ENCODE measurements at places on chromosomes 2 and 18.

DNA sequence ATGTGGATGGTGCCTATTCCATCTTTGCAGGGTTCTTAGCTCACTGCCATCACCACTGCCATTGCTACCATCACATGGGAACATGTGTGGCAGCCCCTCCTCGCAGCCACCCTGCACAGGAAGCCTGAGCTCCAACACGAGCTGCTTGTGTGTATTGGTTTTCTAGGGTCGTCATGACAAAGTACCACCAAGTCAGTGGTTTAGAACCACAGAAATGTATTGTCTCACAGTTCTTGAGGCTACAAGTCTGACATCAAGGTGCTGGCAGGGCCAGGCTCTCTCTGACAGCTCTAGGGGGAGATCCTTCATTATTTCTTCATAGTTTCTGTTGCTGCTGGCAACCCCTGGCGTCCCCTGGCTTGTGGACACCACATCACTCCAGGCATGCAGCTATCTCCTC, 10.3 kb upstream of the IL1R2 start:
- no peak for DNase-seq

DNA sequence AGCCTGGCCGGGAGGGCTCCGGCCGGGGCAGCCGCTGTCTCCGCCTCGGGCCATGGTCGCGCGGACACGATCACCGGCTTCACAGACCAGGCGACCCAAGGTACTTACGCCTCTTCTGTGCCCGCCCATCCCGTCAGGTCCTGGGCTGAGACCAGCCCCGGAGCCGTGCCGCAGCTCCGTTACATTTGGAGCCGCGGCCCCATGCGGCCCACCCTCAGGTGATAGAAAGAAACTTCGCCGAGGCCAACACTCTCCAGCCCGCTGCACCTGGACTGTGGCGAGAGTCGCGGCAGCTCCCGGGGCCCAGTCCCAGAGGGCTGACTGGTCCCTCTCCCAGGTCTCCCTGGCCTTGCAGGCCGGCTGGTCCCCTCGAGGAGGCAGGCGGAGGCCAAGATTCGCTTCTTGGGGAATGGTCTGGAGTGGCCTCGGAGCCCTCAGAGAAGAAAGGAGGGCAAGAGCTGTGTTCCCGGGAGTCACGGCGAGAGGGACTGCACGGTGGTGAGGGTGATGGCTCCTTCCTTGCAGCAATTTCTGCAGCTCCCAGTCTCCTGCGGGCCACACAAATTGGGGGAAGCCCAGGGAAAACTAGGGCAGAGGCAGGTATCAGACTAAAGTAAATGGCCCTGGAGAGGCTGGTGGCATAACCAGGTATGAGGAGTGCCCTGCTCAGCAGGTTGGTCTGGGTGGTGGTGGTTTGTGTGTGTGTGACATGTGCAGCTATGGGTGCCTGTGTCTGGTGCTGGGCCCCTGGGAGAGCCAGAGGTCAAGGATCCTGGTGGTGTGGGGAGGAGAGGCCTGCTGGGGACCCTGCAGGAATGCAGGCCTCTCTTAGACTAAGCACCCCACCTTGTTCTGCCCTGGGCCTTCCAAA, 822 bp downstream of the GDF7 start:
- no peak for DNase-seq

- DNase-seq: no peak
These were observed 183.1 kb upstream of the ARL4C start for GRCh38 chr2:234679741-234680687.

GRCh38 chr2:55175254-55176093, 56.6 kb downstream of the CLHC1 start:
- no peak for DNase-seq

DNA sequence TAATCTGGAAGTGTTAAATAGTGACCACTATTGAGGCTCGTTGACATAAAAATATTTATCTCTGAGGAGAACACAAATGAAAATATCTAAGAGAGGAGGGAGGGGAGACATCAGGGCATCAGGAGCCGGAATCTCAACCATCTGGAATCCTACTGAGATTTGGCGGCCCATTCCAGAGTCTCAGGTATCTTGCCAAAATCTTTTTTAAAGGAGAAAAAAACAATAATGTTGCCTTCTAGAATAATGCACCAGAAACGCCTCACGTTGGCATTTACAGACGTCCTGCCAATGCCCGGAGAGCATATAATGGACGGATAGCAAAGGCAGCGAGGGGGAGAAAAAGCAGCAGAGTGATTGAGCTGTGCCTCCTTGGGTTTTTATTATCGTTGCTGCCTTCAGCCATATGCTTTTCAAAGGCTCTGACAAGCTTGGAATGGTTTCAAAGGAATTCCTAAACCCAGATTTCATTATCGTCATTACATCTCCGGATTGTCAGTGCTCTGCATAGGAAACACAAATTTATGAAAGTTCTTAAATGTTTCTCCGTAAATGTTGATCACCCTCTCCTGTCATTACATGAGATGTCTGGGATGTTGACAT, 30.9 kb upstream of the EGR4 start:
- no peak for DNase-seq

GRCh38 chr2:67930156-67930555, 132.6 kb downstream of the C1D start:
- no peak for DNase-seq

DNA sequence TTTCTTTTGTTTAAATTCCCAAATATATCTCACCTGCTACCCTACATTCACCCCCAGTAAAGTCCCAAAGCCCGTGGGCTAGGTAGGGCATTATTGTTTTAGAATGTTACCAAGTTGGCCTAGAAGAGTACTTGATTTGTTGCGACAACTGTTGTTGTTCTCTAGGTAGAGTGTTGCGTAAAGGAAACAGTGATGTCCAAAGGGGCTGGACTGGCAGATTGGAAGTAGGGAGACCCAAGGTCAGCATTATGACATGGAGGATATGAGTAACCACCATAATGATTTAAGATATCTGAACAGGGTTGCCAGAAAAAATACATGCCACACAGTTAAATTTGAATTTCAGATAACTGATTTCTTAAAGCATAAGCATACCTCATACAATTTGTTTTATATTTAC, 39.2 kb downstream of the SCN1A start:
- no peak for DNase-seq

GRCh38 chr2:219001100-219001576, 7.9 kb upstream of the CRYBA2 start:
- no peak for DNase-seq

- DNase-seq: no peak
These were observed 65.1 kb downstream of the MAP4K4 start for GRCh38 chr2:101762451-101763171.

GRCh38 chr2:143623231-143623908, 494.2 kb downstream of the ARHGAP15 start:
- no peak for DNase-seq

DNA sequence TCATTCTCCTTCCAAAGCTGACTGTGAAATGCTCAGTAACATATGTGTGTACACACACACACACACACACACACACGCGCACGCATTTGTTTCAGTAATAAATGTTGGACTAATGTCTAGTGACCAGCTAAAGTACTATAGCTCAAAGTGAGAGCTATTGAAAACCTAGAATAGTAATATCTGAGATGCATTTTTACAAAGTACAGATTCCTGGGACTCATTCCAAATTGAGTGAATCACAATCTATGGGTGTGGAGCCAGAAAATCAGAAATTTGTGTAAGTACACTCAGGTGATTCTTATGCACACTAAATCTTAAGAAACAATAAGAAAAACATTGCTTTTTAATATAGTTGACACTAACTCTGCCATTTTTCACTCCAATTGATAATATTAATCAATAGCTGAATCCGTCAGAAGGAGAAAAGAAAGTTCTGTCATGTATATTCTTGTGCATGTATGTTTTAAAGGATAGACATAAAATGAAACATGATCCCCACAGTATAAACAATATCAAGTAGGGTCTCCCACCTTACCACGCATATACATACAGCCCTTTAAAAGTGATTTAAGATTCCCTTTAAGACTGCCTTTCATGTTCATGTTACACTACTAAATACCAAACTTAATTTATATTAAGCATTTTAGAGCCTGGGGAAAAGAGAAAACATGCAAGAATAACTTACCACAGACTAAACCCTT, 123.5 kb downstream of the ATAD2B start:
- DNase-seq: no peak
